ENCODE measurements at places on chromosomes 2 and 18.

DNA sequence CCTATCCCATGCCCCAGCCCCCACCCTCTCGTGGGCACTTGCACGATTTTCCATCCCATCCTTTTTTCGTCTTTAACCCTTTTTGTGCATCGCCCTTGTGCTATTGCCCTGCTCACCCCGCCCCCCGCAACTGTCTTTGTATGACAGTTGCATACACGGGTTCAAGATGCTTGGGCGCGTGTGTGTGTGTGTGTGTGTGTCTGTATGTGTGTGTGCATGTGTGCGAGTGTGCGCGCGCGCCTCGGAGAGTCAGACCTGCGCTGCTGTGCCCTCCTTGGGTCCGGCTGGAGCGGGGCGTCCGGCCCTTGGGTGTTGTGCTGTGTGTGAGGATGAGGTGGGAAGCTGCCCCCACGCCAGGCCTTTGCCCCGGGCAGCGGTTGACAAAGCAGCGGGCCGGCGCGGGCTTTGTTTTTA, 230.7 kb downstream of the HAUS1 start:
- no peak overlapping the region for H3K4me3 ChIP-seq
- H3K4me1 ChIP-seq = no peaks in the 10 kb centered on the region
- DNase-seq = no peak
- no peaks in the 10 kb centered on the region for H3K36me3 ChIP-seq
- no peak overlapping the region for H3K27ac ChIP-seq

DNA sequence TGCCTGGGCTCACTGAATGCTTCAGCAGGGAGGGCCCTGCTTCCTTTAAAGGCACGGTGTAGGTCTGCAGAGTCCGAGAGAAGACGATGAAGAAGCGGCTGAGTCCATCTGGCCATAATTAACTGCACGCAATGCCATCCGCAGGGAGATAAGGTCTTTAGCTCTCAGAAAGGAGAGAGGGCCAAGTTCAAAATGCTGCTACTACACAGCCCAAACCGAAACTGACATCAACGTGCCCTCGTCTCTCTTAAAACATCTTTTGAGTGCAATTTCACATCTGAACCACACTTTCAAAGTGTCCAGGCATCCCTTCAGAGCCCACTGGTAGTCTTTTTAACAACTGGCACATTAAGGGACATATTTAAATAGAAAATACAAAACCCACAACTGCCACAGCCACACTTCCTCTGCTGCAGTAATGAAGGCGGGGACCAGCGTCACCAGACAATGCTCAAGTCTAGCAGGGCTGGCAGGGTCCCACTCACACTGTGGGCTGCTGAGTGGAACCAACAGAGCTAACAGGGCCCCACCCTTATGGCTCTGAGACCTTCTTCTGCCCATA, 35.8 kb downstream of the ST3GAL5 start:
- H3K27ac ChIP-seq = no peak overlapping the region
- DNase-seq = no peak
- H3K36me3 ChIP-seq = peaks cover 11% of the 10 kb centered on the region
- H3K4me3 ChIP-seq = no peak overlapping the region
- no peaks in the 10 kb centered on the region for H3K4me1 ChIP-seq

- DNase-seq = no peak
- no peak overlapping the region for H3K27ac ChIP-seq
- H3K27me3 ChIP-seq = no peaks in the 10 kb centered on the region
- H3K4me1 ChIP-seq = no peaks in the 10 kb centered on the region
- H3K4me3 ChIP-seq = no peak overlapping the region
- H3K36me3 ChIP-seq = no peaks in the 10 kb centered on the region
Observed at GRCh38 chr18:66894851-66895250, 291.0 kb upstream of the CDH19 start.

DNA sequence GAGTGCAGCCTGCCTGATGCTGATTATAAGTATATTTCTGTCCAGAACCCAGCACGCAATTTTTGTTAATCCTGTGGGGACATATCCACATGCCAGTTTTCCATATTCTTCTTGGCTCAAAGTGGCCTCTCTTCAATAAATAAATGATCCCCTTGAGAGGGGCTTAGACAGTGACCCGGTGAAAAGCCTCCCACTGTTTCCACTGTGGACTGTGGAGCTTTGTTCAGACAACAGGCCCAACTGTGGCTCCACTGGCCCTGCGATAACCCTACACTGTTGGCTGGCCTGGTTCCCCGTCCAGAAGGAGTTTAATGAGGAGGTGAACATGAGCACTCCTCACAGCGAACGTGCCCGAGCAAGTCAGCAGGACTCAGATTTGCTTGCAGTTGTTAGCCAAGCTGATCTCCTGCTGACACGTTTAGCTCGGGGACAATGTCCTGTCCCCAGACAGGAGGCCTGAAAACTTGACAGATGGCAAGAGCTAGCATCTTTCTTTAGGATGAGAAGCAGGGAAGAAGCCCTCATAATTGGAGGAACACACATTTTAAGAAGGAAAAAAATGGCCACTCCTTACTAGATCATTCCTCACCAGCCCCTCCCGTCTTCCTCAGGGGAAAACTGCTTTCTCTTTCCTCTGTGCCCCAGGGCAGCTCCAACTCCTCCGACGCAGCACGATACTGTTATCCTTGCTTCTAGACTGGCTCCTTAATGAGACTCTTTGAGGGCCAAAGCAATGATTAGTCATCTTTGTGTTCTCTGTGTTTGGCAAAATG, 20.0 kb upstream of the MTCL1 start:
- H3K27ac ChIP-seq = no peak overlapping the region
- DNase-seq = peak; percentile 32
- H3K36me3 ChIP-seq = no peaks in the 10 kb centered on the region
- H3K4me1 ChIP-seq = peaks cover 9% of the 10 kb centered on the region
- no peak overlapping the region for H3K4me3 ChIP-seq
- no peaks in the 10 kb centered on the region for H3K27me3 ChIP-seq
